ENCODE measurements at places on chromosomes 7 and 10.

DNA sequence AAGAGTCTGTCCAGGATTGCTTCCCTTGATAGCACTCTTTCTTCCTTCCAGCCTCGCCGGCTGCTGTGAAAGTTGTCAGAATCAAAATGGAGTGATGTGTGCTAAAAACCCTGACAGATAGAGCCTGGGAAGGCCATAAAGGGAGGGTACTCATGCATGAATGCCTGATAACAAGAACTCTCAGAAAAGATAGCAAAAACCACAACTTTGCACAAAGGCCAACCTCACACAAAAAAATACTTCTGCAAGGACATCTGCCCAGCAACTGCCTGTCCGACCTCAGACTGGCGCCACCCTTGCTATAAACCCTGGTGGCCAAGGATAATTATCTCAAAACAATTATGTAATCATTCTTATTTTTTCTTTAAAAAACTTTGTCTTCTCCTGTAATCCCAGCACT lies 133.2 kb upstream of the SVIL start:
- no peak for DNase-seq

DNA sequence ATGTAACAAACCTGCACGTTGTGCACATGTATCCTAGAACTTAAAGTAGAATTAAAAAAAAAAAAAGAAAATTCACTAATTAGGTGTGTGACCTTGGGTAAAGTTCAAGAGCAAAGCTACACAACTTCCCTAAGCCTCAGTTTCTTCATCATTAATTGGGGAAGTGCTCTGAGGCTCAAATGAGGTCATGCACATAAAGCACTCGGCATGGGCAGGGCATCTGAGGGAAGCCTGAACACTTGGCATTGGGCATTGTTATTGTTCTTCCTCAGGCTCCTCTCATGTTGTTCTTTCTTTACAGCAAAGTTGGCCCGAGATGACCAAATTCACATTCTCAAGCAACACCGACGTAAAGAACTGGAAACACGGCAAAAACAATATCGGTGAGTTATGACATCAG lies 21.5 kb downstream of the ALOX5 start:
- no peak for DNase-seq

GRCh38 chr10:12484941-12485805 lies 135.8 kb downstream of the CAMK1D start:
- DNase-seq = peak; percentile 36

GRCh38 chr10:96402417-96403305 lies 43.9 kb upstream of the OPALIN start:
- no peak for DNase-seq

GRCh38 chr10:30816159-30816819 lies 186.7 kb upstream of the LYZL2 start:
- DNase-seq = no peak

- DNase-seq = peak; percentile 8
Observed at GRCh38 chr10:17290226-17290625, 62.2 kb downstream of the VIM start.

GRCh38 chr10:11479300-11479699 lies 132.2 kb downstream of the USP6NL start:
- DNase-seq = no peak

DNA sequence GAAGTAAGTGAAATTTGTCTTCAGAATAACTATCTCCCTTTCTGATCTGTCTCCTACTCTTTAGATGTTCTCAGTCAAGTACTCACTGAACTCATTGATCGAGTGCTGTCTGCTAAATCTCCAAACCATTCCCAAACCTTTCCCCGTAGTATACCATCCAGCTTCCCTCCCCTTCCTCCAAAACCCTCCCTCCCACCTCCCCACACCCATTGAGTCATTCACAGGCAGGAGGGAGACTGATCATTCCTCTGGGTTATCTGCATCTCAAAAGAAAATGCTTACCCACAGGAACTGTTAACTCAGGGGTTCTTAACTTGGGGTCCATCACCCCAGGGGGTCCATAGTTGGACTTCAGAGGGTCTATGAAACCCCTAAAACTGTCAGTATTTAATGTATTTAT lies 37.4 kb downstream of the GOT1 start:
- DNase-seq = no peak

DNA sequence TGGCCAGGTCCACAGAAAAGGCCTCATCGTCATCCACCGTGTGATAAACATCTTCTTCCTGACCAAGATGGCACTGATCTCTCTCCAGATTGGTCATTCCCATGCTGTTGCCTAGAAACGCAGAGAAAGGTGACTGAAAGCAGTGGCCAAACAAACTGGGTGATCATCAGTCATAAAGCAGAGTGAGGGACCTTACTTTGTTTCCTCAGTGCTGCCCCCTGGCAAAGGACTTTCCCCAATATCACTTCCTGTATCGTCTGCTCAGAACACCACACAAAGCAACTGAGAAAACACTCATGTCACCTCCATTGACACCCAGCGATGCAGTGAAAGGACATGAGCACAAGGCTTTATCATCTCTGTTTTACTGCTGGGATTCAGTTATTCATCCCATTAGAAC lies 40.0 kb upstream of the TM9SF3 start:
- no peak for DNase-seq

DNA sequence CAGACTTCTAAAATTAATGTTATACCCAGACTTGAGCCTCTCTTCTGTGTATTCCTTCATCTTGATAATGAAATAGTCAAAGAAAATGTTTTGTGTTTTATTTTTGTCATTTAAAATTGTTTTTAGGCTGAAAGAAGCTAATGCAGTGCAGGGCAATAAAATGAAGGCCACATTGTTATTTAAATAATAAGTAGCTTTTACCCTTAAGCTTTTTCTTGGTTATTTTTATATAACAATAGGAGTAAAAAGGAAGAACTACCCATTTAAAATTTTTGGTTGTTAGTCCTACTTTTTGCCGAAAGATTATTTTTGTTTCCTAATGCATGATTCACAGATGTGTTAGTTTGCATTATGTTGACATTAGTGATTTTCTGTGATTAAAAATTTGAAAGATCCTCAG lies 181.0 kb upstream of the MEOX2 start:
- DNase-seq = no peak

GRCh38 chr10:104844073-104844472 lies 203.0 kb downstream of the SORCS3 start:
- DNase-seq = no peak

DNA sequence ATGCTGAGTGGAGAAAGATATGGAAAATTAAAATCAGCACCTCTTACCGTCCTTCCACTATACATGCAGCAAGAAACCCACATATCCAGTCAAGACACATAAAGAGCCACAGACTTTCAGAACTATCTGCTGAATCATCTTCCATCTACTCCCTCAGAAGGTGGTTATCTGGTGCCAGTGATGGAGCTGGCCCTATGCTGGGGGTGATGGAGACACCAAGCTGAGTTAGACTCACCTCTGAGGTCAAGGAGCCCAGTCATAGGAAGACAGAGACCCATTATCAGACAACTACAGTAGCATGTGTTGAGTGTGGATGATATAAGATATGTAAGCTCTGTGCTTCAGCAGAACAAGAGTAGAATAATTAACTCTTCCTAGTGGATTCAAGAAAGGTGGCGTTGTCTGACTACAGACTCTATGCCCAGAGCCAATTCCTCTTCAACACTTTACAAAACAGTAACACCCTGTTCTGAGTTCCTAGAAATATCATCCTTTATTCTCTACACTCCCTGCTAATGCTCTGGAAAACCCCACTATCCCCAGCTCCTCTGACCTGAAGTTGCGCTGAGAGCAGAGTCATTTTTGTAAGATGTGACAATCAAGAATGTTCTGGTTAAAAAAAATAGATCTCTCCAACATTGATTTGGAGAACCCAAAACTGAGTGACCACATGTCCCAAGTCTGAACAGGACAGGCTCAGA lies 14.3 kb downstream of the CYP3A5 start:
- DNase-seq = no peak

- DNase-seq = no peak
Observed at GRCh38 chr10:101850749-101851148, 7.1 kb upstream of the KCNIP2 start.

DNA sequence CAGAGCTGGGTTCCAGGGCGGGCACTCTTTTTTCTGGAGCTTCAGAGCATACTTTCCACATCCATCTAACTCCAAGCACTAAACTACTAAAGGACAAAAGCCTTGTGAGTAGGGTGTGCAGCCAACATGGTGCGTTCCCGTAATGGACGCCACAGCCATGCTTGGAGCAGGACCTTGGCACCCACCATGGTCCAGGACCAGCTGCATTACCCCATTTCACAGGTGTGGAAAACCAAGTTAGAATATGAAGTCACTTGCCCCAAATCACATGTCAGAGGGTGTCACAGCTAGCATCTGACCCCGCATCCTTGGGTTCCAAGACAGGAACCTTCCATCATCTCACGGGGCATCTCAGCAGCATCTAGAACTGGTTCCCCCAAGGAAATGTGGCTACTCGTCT lies 112.4 kb downstream of the SMURF1 start:
- DNase-seq = no peak

DNA sequence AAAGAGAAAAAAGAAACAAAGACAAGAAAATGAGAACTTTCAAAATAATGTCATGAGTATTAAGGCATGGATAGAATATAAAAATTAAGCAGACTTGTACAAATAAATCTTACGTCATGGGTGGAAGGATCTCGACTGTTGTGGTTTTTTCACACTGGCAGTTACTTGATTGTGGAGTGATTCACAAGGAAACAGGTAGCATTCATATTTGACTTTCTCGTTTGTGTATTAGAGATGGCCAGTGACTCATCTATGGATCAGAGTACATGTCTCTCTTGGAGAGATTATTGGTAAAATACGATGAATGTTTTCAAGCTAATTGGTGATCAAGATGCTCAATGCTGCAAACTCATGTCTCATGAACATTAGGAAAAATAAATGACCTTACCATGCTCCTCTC lies 564.3 kb downstream of the GATA3 start:
- no peak for DNase-seq

DNA sequence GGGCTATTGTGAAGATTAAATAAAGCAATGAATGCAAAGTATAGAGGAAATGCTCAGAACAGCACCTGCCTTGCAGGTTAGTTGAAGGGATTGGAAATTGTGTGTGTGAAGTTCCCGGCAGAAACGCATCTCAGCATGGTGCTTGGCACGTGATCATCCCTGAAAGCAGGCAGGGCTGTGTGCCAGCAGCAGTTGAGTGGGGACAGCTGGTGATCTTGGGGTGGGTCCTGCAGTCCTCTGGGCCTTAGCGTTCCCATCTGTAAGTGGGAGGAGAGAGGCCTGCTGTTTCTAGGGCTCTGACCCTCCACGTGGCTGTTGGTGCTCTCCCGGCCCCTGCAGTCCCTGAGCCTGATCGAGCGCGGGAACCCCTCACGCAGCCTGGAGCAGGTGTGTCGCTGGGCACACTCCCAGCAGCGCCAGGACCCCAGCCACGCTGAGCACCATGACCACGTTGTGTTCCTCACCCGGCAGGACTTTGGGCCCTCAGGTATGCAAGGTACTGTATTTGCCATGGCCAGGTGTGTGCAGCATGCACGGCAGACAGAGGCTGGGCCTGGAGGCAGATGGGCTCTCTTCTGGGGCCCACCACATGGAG lies 55.3 kb downstream of the TBATA start:
- no peak for DNase-seq

GRCh38 chr7:107463139-107464078 lies 6.4 kb upstream of the GPR22 start:
- DNase-seq = peak; percentile 17

DNA sequence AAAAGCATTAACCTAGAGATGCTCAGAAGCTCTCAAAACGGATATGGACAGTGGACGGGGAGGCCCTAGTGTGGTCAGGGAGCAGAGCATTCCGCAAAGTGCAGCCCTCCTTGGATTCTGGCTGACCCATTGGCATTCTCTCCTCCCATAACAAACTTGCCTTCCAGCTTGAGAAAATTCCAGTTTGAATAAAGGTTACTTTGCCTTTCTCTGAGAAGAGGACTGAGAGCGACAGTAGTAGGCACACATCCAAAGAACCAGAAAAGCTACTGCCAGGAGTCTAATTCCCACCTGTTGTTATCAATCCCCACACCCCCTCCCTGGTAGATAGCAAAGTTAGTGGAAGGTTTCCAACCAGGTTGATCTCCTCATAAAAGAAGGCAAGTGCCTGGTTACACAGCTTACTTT lies 84.7 kb upstream of the TRIL start:
- no peak for DNase-seq

GRCh38 chr7:131957338-131958020 lies 401.1 kb upstream of the PODXL start:
- DNase-seq = no peak

GRCh38 chr10:65355141-65355680 lies 1570.6 kb upstream of the LRRTM3 start:
- DNase-seq = no peak

- no peak for DNase-seq
Observed at GRCh38 chr7:151018421-151019129, 5.7 kb downstream of the ATG9B start.

- no peak for DNase-seq
Observed at GRCh38 chr7:127654404-127655394, 2.7 kb downstream of the SND1 start.

GRCh38 chr7:136016649-136017395 lies 39.7 kb upstream of the MTPN start:
- DNase-seq = no peak

GRCh38 chr10:133161486-133162109 lies 1.6 kb downstream of the KNDC1 start:
- no peak for DNase-seq

- DNase-seq = no peak
Observed at GRCh38 chr10:88122576-88122975, 259.2 kb downstream of the PTEN start.

GRCh38 chr10:12455318-12455717 lies 106.0 kb downstream of the CAMK1D start:
- DNase-seq = no peak

DNA sequence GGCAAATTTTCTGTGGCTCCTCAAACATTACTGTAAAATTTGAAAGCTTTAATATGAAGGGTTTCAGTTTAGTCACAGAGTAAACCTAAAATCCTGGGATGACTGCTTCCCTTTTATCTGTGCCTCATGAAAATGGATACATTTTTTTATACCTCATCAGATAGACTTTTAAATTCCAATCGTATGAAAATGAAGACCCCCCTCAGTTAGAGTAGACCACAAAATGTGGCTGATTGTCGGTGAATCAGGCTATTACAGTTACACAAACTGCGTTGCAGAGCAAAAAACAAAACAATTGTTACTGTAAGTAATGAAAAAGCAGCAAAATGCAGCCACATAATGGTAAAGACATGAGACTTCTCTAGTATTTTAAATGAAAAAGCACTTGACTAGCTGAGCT lies 296.2 kb downstream of the CNTNAP2 start:
- no peak for DNase-seq

DNA sequence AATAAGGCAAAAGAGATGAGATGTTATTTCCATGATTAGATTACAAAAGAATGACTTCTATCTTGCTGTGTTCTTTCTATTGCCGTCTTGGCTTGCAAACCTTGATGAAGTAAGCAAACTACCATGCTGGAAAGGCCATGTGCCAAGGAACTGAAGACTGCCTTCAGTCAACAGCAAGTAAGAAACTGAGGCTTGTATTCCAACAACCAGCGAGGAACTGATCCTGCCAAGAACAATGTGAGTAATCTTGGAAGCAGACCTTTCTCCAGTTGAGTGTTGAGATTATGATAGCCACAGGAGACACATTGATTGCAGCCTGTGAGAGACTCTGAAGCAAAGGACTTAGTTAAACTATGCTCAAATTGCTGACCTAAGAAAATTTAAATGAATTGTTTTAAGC lies 164.6 kb upstream of the GRM3 start:
- DNase-seq = no peak
